Fibroblast of lung (primary cell): ENCODE measurements at places on chromosomes 6 and 20. TPM values are rescaled to one million over a fixed set of nuclear protein-coding genes. Genes with fewer than 3 reads are reported as not detected.

Gene ADGRF4
- under 0.01 TPM in 1 of 2 replicates, not detected in the other for total RNA-seq

Gene SPATA25
- 1.5 and 3.6 TPM in 2 replicates for total RNA-seq

Gene TBC1D32
- total RNA-seq = 11.6 and 21.0 TPM in 2 replicates

Gene ZNF334
- 5.1 and 7.9 TPM in 2 replicates for total RNA-seq

Gene AGPAT4
- 6.9 and 8.4 TPM in 2 replicates for total RNA-seq

Gene NMBR
- under 0.01 TPM in 1 of 2 replicates, not detected in the other for total RNA-seq

GRCh38 chr6:2324166-2324953 is 79.0 kb upstream of the GMDS start:
- H3K4me3 ChIP-seq = no peak overlapping the region
- H3K36me3 ChIP-seq = no peaks in the 10 kb centered on the region
- no peaks in the 10 kb centered on the region for H3K27me3 ChIP-seq
- H3K4me1 ChIP-seq = no peaks in the 10 kb centered on the region
- no peak for DNase-seq
- H3K27ac ChIP-seq = no peak overlapping the region

GRCh38 chr6:106694343-106694742 is 65.0 kb downstream of the QRSL1 start:
- no peak overlapping the region for H3K27ac ChIP-seq
- no peaks in the 10 kb centered on the region for H3K4me1 ChIP-seq
- no peaks in the 10 kb centered on the region for H3K36me3 ChIP-seq
- DNase-seq = no peak

DNA sequence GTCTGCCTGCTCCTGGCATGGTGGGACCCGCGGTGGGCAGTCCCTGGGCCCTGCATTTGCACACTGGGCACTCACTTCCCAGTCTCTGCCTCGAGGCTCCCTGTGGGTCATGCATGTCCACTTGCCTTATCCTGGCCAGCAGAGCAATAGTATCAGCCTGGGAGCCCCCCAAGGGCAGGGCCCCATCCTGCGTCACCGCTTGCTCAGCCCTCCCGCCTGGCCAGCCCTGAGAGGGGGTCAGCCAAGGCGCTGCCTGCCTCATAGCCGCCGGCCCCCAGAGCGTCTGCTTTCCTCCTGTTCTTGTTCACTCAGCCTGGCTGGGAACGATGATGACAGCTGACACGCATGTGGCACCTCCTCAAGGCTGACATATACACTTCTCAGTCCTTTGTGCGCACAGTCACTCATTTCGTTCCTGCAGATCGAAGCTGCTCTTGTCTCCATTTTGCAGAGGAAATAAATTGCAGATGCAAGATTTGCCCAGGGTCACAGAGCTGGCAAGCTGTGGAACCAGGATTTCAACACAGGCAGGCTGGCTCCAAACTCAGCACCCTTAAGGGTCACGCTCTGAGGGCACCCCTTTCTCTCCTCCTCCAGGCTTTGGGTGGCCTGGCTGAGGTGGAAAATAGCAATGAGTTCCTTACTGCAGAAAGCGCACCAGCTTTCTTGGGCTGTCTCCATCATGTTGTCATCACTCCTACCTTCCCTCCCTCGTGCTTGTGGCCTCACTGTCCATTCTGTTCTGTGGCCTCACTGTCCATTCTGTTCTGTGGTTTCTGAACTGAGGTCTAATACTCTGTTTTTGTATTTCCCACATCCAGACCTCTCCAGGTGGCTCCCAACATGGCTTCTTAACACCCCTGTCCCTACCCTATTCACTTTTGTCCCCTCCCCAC is 17.2 kb downstream of the KCNK17 start:
- H3K27me3 ChIP-seq = no peaks in the 10 kb centered on the region
- peak; percentile 80 for DNase-seq
- H3K27ac ChIP-seq = no peak overlapping the region
- H3K4me1 ChIP-seq = no peaks in the 10 kb centered on the region
- no peaks in the 10 kb centered on the region for H3K36me3 ChIP-seq

DNA sequence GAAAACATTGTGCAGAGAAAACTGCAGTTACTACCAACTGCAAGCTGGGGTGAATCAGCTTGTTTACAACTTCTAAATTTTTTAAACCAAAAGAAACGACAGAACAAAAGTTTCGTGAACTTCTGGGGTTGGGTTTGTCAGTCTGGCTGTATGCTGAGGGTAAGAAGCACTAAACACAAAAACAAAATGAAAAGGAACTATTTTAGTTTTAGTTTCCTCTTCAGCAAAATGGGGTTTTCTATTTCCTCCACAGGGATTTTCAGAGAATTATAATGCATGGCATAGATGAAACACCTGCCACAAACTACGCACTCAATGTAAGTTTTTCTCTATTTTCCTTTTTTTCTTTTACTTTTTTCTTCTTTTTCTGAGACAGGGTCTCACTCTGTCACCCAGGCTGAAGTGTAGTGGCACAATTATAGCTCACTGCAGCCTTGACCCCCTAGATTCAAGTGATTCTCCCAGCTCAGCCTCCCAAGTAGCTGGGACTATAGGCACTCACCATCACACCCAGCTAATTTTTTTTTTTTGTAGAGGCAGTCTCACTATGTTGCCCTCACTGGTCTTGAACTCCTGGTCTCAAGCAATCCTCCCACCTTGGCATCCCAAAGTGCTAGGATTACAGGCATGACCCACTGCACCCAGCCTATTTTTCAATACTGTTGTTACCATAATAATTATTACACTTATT is 40.6 kb downstream of the CGA start:
- no peaks in the 10 kb centered on the region for H3K4me1 ChIP-seq
- no peaks in the 10 kb centered on the region for H3K27me3 ChIP-seq
- H3K27ac ChIP-seq = no peak overlapping the region
- no peak for DNase-seq

DNA sequence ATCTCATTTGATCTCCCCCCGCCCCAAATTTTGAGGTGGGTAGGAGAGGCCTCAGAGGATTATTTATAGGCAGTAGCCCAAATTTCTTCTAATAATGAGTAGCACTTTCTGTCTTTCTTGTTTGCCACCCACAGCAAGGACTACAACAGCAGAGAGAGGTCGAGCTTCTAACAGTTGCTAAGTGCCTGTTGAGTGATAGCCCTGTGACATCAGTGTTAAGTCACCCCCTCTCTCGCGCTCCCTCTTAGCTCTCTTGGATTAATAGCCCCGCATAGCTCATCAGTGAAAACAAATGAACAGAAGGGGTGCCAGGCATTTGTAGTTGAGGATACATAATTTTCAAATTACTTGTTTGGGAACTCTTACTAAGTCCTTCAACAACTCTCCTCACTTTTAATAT is 3.5 kb downstream of the ANKRD60 start:
- H3K4me3 ChIP-seq = no peak overlapping the region
- peaks cover 34% of the 10 kb centered on the region for H3K27me3 ChIP-seq
- no peaks in the 10 kb centered on the region for H3K4me1 ChIP-seq
- H3K36me3 ChIP-seq = no peaks in the 10 kb centered on the region
- H3K27ac ChIP-seq = no peak overlapping the region
- no peak for DNase-seq

DNA sequence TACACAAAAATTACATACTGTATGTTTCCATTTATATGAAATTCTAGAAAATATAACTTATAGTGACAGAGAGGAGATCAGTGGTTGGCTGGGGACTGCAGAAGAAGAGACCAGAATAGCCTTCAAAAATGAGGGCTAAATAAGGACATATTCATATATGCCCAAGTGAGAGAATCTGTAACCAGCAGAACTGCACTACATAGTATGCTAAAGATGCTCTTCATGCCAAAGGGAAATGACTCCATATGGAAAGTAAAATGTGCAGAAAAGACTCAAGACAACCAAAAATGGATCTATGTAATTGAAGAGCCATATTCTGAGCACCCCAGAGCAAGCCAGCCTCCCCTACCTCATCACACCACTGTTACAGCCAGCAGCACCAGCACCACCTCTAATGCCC is 29.0 kb downstream of the ELOVL2 start:
- H3K4me3 ChIP-seq = no peak overlapping the region
- H3K27ac ChIP-seq = no peak overlapping the region
- no peak for DNase-seq
- no peaks in the 10 kb centered on the region for H3K4me1 ChIP-seq
- no peaks in the 10 kb centered on the region for H3K27me3 ChIP-seq
- no peaks in the 10 kb centered on the region for H3K36me3 ChIP-seq

DNA sequence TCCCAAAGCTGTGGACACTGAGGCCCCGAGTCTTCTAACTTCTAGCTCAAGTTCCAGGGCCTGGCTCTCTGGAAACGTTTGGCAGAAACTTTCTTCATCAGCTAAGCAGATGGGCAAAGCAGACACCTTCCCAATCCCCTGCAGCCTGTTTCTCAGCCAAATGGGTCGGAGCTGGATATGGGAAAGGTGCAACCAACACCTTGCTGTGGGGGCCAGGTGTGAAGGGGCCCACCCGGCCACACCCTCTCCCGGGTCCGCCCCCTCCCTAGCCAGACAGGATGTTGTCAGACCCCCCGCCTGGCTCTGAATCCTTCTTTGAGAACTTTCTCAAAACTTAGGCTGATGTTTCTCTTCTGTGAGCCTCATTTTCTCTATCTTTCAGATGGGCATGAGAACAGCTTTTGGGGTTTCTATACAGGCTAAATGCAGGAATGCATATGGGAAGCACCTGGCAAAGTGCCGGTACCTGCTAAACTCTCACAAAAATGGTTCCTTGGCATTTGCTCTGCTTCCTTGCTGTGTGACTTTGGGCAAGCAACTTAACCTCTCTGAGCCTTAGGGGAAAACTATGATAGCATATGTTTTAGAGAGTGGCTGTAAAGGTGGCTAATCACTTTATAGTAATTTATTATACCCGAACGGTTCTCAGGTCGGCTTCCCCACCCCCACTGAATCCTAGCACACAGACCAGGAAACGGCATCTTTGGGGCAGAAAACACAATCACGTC is 1.8 kb downstream of the SNAI1 start:
- H3K36me3 ChIP-seq = peaks cover 10% of the 10 kb centered on the region
- peak overlapping the region; percentile 54 for H3K27ac ChIP-seq
- H3K27me3 ChIP-seq = no peaks in the 10 kb centered on the region
- H3K4me3 ChIP-seq = peak overlapping the region; percentile 95
